Kidney capillary endothelial cell (primary cell): ENCODE measurements at places on chromosomes 3 and 15.

DNA sequence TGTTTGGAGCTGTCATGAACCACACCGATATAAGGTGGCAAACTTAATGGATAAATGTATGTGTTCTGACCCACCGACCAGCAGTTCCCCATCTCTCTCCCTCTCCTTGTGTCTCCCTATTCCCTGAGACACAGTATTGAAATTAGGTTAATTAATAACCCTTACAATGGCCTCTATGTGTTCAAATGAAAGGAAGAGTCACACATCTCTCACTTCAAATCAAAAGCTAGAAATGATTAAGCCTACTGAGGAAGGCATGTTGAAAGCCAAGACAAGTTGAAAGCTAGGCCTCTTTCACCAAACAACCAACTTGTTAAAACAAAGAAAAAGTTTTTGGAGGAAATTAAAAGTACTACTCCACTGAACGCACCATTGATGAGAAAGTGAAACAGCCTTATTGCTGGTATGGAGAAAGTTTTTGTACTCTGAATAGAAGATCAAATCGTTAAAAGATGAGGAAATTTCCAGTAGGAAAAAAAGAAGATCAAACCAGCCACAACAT lies 15.0 kb downstream of the ATR start:
- no peak for DNase-seq

GRCh38 chr15:38486936-38487335 lies 33.0 kb downstream of the FAM98B start:
- DNase-seq, result no peak

DNA sequence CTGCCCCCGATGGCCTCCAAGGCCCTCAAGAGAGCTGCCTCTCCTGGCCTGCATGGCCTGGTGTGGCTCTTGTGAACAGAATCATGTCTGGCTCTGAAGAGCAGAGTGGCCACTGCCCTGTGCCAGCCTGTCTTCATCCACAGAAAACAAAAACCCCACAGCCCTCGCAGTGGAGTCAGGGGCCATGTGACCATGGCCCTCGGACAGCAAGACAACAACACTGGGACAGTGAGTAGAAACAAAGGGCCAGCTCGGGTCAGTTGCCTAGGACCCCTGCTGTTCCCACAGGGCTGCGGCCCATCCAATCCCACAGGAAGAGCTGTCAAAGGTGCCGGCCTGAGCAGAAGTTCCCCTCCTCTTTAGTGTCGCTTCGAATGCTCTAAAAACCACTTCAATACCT lies 72.5 kb downstream of the UMPS start:
- no peak for DNase-seq

- DNase-seq, result no peak
Measured at GRCh38 chr3:170171563-170171962, 10.0 kb downstream of the PHC3 start.

GRCh38 chr3:7618606-7619005 lies 757.7 kb downstream of the GRM7 start:
- DNase-seq, result no peak

DNA sequence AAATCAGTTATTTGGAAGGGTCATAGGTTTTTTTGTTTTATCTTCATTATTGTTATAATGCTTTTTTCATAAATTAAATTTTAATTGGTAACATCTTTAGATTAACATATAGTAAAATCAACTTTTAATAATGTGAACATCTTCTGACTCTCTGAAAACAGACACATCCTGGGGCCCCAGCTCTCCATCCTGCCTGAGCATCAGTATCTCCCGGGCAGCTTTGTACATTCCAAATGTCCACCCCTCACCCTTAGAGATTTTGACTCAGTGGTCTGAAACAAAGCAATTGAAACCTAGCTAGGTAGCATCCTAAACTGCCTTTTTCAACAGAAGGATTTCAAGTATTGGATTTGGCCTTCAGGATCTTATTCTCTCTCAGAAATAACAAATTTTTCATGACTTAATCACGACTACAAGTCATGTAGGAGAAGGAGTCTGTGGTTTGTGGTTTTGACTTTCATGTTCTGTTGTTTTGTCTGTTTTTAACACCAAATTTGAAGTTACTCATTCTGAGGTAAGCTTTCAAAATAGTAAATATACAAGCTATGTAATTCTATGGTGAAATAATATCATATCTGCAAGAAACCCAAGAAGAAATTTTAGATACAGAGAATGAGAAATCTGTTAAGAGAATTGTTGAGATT lies 147.3 kb upstream of the UBE2E2 start:
- no peak for DNase-seq

GRCh38 chr15:79886124-79886523 lies 10.7 kb downstream of the MTHFS start:
- no peak for DNase-seq

GRCh38 chr15:92675485-92675884 lies 19.9 kb upstream of the FAM174B start:
- no peak for DNase-seq

DNA sequence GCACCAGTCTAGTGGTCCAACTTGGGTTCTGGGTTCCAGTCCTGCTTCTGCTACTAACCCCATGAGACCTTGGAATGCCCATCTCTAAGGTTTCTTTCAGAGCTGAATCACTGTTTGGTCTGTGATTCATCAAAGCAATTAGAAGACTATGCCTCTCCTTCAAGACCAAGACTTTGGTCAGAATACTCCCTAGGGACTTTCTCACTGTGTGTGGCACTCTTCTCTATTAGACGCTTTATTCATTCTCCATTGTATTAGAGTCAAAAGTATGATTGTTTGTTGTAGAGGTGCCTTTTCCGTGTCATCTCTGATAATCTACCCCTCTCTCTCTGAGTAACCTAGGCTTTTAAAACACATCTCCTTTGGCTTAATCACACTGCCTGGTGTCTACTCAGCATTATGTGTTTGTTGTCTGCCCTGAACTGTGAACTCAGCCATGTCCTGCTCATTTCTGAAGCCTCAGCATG lies 90.5 kb downstream of the LPP start:
- peak; percentile 44 for DNase-seq

- no peak for DNase-seq
Measured at GRCh38 chr3:79846148-79846933, 78.5 kb upstream of the ROBO1 start.

DNA sequence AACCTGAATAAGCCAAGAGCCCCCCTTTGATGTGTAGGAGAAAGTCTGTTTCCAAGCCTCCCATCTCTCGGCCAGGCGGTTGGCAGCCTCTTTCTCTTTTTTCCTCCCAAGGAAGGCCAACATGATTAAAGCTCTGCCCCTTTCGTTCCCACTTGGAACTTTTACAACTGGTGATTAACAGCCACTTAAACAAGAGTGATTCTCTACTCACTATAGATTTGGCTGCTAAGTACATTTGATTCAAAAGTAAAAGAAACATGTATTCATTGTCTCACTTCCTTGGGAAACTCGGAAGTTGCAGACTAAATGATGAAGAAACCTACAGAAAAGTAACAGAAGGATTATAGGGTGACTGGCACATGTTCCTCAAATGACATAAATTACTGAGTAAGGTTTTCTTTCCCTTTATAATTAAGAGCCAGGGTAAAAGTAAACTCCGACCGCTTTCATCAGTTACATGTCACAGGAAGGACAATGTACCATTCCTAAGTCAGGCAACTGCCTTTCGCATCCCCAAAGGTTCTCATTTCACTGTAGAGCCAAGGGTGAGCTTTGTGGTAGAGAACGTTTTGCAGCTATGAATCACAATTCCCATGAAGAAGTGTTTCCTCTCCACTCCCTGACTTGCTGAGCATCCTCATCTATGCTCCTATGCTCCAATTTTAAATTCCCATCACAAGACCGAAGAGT lies 72.7 kb downstream of the MB21D2 start:
- DNase-seq, result no peak

- DNase-seq, result peak; percentile 93
Measured at GRCh38 chr3:50333744-50334328, 5.8 kb upstream of the TUSC2 start.
